Stimulated activated CD4-positive, alpha-beta T cell treated with anti-CD3 and anti-CD28 coated beads, Interleukin-12 subunit alpha, Interleukin-12 subunit beta, amount 100 ng/mL, for 4 hours (primary cell): ENCODE measurements at places on chromosomes 11 and 22.

GRCh38 chr11:63769714-63770455 is 1.3 kb upstream of the ZFTA start:
- DNase-seq: no peak

DNA sequence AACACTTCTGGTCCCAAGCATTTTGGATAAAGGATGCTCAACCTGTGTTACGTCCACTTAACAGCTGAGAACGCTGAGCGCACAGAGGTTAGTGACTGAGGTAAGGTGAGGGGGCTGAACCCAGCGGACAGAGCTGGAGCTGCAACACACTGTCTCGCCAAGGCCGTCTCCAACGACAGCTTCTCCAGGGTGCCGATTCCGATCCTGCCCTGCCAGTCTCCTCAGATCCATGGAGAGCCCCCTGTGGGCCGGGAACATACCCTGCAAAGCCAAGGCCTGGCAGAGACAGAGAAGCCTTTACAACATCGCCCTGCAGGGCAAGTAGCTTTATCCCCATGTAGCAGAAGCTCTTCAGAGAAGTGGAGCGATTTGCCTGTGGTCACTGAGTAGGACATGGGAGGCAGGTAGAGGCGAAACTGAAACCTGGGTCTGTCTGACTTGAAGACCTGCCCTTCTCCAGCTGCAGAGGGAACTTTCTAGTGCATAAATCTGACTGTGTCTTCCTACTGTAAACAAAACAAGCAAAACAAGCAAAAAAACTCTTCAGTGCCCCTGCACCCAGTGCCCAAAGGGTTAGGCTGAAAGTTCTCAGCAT is 72.8 kb downstream of the SCUBE1 start:
- no peak for DNase-seq

- no peak for DNase-seq
Observed at GRCh38 chr11:103536335-103536722, 427.1 kb downstream of the DYNC2H1 start.

DNA sequence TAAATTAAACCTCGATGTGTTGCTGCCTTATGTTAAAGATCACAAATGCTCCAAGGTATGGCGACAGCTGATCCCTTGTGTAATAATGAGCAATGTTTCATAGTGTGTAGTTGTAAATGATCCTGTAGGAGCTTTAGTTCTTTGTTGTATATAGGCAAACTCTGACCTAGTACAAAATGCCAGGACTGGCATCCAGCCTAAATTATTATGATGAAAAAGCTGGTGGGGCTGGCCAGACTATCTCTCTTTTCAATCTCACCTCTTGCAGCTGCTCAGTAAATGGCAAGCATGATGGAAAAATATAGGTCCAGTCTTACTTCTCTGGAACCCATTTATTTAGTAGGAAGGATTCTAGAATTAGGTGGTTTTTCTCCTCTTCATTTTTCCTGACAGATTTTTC is 345.1 kb upstream of the C11orf87 start:
- no peak for DNase-seq

GRCh38 chr11:11732116-11732515 is 109.7 kb upstream of the USP47 start:
- DNase-seq: no peak

- no peak for DNase-seq
Observed at GRCh38 chr11:4095509-4096230, 1.1 kb downstream of the RRM1 start.

GRCh38 chr11:73141031-73141308 is 1.1 kb downstream of the FCHSD2 start:
- peak; percentile 18 for DNase-seq

DNA sequence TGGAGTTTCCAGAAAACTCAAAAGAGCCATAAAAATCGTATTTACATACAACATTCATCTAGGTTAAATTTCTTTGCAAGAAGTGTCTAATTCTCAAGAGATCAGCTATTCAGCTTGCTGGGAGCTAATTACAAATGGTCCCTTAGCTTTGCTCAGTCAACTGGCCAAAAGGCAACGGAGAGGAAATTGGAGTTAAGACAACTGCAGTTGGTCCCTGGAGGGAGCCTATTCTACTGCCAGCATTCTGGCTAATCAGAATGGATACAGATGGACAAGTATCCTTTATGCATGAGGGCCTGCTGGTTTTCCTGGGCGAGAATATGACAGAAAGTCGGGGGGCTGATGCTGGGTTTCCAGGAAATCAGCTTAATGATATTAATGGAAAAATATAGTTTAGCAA is 45.5 kb downstream of the KCNJ1 start:
- no peak for DNase-seq

DNA sequence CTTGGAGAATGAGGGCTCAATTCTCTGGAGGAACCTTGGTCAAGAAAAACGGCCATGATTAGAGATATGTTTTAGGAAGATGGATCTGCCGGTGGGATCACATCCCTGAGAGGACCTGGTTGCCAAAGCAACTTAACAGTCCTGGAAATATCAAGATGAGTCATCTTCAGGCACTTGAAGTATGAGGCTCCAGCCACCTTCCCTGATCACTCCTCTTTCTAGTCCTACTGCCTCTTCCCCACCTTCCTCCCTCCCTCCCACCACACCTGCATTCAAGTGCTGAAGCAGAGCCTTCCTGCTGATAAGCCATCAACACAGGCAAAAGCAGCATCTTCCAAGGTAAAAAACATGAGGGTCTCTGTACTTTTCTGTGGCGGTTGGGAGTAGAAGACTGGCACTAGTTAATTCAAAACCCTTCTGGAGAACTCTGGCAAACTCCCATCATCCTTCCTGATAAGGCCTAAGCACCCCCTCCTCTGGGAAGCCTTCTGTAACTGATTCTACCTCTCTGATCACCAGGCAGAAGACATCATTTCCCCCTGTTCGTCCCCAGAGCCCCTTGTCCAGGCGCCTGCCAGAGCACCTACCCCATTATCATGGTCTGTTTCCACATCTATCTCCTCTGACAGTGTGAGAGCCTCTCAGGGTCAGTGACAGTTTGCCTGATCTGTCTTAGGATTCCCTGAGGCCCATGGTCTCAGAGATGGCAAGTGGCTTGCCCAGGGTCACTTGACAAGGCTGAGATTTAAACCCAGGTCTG is 79.8 kb downstream of the CLPB start:
- DNase-seq: no peak
